Dermis microvascular lymphatic vessel endothelial cell (primary cell): ENCODE measurements at places on chromosomes 2 and 18. TPM values are rescaled to one million over a fixed set of nuclear protein-coding genes. Genes with fewer than 3 reads are reported as not detected.

Gene CREG2
- 0.39 and 0.51 TPM in 2 replicates for total RNA-seq

Gene SLC14A1
- not detected in 2 replicates for total RNA-seq

Gene CHRNG
- not detected in 2 replicates for total RNA-seq

Gene LRRC30
- total RNA-seq, result not detected in 2 replicates

Gene STK39
- 1.5 and 2.8 TPM in 2 replicates for total RNA-seq

Gene ERFE
- total RNA-seq, result 0.13 TPM in 2 replicates

Gene COL5A2
- total RNA-seq, result 37.0 and 37.6 TPM in 2 replicates

Gene CLEC4F
- total RNA-seq, result 0.13 TPM in 2 replicates

Gene POTEE
- total RNA-seq, result 0.25 and 0.26 TPM in 2 replicates

Gene FHOD3
- total RNA-seq, result under 0.01 TPM in 2 replicates

Gene MSTN
- total RNA-seq, result under 0.01 and 0.13 TPM in 2 replicates

Gene RAB1A
- 69.3 and 81.7 TPM in 2 replicates for total RNA-seq

Gene EFEMP1
- total RNA-seq, result 3,306 and 7,589 TPM in 2 replicates

Gene TNS1
- 21.1 and 50.6 TPM in 2 replicates for total RNA-seq

Gene AQP12B
- total RNA-seq, result not detected in 2 replicates

Gene POTEF
- total RNA-seq, result 0.13 and 0.25 TPM in 2 replicates

Gene UGT1A3
- not detected in 2 replicates for total RNA-seq

Gene SP100
- 56.6 and 58.4 TPM in 2 replicates for total RNA-seq

Gene SPATA3
- total RNA-seq, result not detected in 2 replicates

Gene EFHD1
- total RNA-seq, result not detected in 2 replicates

Gene DGKD
- 9.5 and 10.7 TPM in 2 replicates for total RNA-seq

Gene GCG
- not detected in 2 replicates for total RNA-seq

Gene EIF5B
- 16.7 and 22.6 TPM in 2 replicates for total RNA-seq

Gene GKN2
- total RNA-seq, result not detected in 2 replicates

Gene SCTR
- not detected in 2 replicates for total RNA-seq

Gene RIT2
- not detected in 2 replicates for total RNA-seq

Gene UGT1A8
- total RNA-seq, result not detected in 2 replicates

Gene AGXT
- total RNA-seq, result not detected in 2 replicates

Gene TMEM37
- 0.13 TPM in 2 replicates for total RNA-seq

Gene EFR3B
- 0.39 and 0.51 TPM in 2 replicates for total RNA-seq

Gene MPP4
- total RNA-seq, result 0.76 and 1.5 TPM in 2 replicates

Gene DYNAP
- total RNA-seq, result not detected in 2 replicates
